ENCODE measurements at places on chromosomes 6 and 20. TPM values are rescaled to one million over a fixed set of nuclear protein-coding genes. Genes with fewer than 3 reads are reported as not detected.

GRCh38 chr6:117992856-117993255 lies 85.8 kb downstream of the SLC35F1 start:
- peak; percentile 48 for DNase-seq

DNA sequence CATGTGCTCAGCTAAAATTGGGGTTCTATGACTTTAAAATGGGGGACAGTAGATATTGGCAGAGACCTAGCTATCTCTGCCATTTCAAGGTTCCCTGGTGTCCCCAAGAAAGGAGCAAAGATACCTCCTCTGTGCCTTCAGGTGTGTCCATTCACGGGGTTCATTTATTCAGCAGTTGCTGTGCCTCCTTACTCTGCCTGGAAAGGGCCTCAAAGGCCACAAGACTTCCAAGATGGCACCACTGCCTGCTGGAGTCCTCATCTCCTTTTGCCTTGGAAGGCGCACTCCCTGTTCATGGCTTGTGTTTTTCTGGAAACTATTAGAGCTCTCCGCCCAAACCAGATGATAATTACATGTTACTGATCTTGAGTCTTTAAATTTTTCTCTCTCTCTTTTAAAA lies 3.9 kb upstream of the ZBP1 start:
- no peak for DNase-seq

TMEM74B gene
- total RNA-seq, result not detected

- DNase-seq, result no peak
These were observed 77.0 kb upstream of the MAP3K7 start for GRCh38 chr6:90663873-90664272.

- no peak for DNase-seq
These were observed 116.2 kb upstream of the SNX9 start for GRCh38 chr6:157706883-157707282.

DNA sequence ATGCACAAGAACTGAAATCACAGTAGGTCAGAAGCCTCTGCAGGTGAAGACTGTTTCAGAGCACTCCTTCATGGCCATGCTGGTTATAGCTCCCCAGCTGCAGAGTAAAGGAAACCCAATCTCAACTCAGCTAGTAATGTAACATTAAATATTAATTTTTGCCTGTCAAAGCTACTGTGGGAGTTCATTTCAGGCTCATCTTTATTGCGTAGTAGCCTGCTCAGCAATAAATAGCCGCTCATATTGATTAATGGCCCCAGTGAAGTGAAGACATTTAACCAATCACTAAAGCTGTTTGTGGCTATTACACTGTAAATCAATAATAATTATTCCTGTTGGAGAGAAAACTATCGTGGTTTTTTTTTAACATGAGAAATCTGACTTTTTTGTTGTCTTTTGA lies 101.7 kb downstream of the FRK start:
- no peak for DNase-seq

RNF182 gene
- total RNA-seq, result 17.0 TPM

DNA sequence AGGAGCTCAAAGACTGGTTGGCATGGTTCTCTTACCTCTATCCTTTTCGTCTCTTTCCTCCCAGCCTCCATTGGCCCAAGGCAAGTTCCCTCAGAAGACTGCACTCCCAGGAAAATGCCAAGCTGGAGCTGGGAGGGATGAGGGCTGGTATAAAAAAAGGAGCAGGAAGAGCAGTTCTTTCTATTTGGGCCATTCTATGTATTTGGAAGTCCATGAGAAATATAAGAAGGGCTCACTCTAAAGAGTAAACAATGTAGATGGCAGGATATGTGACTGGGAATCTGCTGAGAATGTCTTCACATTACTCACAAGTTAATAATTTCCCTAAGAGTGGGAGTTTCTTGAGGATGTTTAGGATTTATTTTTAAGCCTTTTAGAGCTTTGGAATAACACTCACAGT lies 36.6 kb upstream of the ADTRP start:
- DNase-seq, result no peak

C6orf132 gene
- not detected for total RNA-seq

DNA sequence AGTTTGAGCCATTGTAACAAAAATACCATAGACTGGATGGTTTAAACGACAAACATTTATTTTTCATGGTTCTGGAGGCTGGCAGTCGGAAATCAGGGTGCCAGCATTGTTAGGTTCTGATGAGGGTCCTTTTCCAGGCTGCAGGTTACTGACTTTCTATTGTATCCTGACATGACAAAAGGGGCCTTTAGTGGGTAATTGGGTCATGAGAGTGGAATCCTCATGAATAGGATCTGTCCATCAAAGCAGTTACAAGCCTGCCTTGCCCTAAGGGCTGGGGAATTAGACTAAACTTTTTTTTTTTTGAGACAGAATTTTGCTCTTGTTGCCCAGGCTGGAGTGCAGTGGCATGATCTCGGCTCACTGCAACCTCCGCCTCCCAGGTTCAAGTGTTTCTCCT lies 347.9 kb upstream of the TSHZ2 start:
- DNase-seq, result no peak

- DNase-seq, result no peak
These were observed 24.1 kb downstream of the TTK start for GRCh38 chr6:80028589-80028988.

IL17F gene
- not detected for total RNA-seq

HSPA12B gene
- total RNA-seq, result not detected

PREX1 gene
- 1.3 TPM for total RNA-seq

CDS2 gene
- total RNA-seq, result 26.2 TPM

DNA sequence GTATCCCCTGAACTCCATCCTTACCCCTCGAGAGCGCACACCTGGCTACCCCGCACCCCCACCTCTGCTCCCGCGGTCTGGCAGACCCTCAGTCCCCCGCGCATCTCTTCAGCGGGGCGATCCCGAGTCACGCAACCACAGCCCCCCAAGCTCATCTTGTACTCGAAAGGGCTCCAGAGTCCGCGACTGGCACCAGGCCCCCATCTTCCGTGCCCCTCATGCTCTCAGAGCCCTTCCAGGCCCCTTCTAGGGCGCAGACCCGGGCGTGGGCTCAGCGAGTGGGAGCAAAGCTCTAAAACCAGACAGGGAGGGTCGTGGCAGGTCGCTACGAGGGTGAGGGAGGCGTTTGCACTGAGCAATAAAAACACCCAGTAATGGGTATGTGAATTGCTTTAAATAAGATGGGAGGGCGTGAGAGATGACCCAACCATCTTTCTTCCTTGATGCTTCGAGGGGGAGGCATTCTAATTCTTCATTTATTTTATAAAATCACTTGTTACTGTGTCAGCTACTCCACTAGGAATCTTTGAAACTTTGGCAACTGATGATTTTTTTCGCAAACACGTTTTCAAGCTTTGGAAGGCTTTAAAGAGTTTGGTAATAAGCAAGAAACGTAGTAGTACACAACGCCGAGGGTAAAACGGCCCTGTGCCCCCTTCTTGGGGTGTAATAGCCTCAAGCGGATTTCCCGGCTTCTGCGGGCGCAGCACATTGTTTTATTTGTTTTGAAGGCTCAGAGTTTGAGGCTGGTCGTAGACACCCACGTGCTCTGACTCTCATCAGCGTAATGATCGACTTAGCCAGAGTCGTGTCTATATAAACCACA lies 42.6 kb upstream of the SUPT3H start:
- DNase-seq, result peak; percentile 63

DNA sequence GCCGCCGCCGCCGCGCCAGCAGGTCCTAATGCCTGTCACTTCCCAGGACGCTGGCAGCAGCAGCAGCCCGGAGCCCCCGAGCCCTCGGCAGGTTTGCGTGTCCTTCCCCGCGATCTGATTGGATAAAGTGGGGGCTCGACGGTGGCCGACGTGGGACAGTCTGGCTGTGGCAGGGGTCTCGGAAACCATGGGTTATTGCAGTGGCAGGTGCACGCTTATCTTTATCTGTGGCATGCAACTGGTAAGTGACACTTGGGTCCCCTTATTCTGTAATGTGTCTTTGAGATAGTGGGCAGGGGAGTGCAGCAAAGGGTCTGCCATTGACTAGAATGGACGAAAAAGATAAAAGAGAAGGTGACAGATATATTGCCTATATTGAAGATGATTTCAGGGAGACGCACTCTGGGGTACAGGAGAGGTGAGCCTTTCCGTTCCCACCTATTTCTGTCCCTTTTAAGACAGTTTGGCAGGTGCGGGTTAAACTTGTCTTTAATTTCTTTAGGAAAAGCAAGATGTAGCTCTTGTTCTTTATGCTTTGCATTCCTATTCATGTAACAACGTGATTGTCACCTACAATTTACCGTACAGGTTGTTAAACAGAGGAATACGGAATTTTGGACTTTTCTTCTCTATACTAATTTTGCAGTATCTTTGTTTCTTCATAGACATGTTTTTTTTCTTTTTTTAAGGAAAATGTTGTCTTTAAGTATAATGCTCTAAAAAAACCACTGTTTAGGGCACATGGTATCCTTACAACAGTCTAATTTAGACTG lies 535 bp downstream of the NKAIN2 start:
- DNase-seq, result no peak

CST7 gene
- 77.4 TPM for total RNA-seq

- no peak for DNase-seq
These were observed 12.8 kb upstream of the PNRC1 start for GRCh38 chr6:89067796-89068195.

DNA sequence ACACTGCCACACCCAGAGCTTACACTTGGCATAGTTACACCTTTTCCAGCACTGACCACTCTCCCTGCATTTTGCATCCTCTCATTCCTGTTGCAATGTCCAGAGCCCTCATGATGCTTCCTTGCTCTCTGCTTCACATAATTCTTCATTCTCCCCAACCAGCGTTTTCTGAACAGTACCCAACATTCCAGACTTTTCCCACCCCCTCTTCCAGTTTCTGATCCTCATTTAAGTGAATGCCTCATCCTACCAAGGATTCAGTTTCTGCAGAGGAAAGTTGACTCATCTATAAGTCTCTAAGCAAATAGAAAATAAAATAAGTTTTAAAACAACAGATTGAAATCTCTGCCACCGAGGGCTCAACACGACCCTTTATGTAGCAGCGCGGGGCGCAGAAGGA lies 321.3 kb upstream of the TCF21 start:
- DNase-seq, result no peak

DNA sequence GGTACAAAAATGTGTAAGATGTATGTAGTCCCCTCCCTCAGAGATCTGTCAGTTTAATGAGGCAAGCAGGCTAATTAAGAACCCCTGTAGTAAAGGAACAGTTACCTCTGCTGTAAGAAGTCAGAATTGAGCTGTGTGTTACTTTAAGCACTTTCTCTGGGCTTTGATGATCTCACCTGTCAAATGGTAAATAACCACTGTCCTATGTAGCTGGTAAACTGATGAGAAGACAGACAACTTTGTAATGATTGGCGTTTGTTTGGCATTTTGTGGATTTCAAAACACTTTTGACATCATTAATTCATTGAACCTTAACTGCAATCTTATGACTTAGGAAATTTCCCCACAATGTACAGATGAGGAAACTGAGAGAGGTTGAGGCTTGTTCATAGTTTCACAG lies 55.7 kb downstream of the RALY start:
- no peak for DNase-seq

GRCh38 chr6:111573892-111574797 lies 31.5 kb downstream of the TRAF3IP2 start:
- DNase-seq, result peak; percentile 87

- no peak for DNase-seq
These were observed 14.5 kb downstream of the TCF15 start for GRCh38 chr20:595330-596308.

DNA sequence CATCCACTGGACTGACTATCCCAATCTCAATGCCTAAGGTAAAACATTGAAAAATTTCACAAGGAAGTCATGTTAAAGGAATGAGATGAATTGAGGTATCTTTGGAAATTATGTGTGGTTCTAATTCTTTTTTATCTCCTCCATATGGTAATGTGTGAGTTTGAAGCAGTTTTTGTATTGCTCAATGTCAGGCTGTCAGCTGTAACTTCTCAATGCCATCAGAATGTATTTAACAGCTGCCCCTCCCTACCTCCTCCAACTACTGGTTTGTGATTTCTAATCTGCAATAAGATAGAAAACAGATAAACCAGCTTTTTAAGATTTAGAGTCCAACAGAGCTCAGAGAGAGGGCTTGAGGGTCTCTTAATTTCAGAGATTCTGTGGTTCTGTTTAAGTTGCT lies 1005.8 kb upstream of the ADGRB3 start:
- DNase-seq, result no peak

DNA sequence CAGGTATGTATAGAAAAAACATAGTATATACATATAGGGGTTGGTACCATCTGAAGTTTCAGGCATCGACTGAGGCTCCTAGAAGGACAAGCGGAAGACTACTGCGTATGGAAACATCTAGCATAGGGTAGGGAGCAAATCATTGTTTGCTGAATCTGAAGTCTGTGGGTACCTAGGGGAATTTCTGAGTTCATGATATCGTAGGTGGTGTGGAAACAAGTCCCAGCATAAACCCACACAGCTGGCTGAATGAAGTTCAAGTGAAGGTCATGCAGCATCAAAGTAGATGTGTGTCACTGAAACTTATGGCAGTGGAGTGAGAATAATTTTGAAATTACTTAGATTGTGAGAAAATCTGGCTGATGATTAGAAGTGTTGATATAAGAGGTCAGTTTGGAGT lies 39.4 kb downstream of the MAP7 start:
- DNase-seq, result no peak
